HCT116 (cell line): ENCODE measurements at places on chromosomes 4 and X. TPM values are rescaled to one million over a fixed set of nuclear protein-coding genes. Genes with fewer than 3 reads are reported as not detected.

DNA sequence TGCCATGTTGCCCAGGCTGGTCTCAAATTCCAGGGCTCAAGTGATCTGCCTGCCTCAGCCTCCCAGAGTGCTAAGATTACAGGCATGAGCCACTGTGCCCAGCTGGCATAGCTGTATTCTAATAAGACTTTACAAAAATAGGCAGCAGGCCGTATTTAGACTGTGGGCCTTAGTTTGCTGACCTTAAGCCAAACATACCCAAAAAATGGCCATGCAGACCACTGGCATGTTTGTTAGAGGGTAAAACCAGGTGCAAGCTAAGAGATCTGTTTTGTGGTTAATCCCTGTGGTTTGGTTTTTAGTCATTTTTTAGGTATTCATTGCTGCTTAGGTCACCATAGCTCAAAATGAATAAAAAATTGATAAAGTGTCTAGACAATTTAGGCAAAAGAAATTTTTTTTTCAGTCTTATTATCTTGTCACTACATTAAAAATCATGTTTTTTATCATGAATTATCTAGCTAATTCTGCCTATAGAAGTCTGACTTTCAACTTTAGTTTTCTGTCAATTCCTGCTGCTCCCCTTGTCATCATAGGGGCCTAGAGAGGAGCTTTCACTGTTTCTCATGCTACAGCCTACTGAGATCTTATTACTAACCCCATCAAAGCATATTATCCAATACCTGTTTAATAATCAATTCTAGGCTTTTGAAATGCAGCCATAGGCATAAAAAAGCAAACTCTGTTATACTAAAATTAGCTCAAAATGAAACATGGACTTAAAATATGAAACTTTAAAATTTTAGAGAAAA lies 7.5 kb upstream of the SPINK2 start:
- H3K27ac ChIP-seq = no peak overlapping the region
- no peaks in the 10 kb centered on the region for H3K36me3 ChIP-seq
- H3K4me3 ChIP-seq = no peak overlapping the region
- no peaks in the 10 kb centered on the region for H3K27me3 ChIP-seq

DNA sequence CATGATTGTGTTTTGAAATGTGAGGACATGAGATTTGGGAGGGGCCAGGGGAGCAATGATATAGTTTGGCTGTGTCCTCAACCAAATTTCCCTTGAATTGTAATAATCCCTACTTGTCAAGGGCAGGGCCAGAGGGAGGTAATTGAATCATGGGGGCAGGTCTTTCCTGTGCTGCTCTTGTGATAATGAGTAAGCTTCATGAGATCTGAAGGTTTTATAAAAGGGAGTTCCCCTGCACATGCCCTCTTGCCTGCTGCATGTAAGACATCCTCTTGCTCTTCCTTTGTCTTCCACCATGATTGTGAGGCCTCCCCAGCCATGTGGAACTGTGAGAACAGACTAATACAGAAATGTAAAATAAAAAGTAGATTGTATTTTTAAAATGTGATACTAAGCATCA lies 1294.9 kb downstream of the ADGRL3 start:
- DNase-seq = no peak
- H3K27me3 ChIP-seq = no peaks in the 10 kb centered on the region
- no peaks in the 10 kb centered on the region for H3K36me3 ChIP-seq
- H3K4me3 ChIP-seq = no peak overlapping the region

GRCh38 chr4:140243278-140243753 lies 89.3 kb upstream of the MAML3 start:
- peaks cover 3% of the 10 kb centered on the region; the same call in 1 of the 2 replicates for H3K4me1 ChIP-seq
- no peak overlapping the region for H3K27ac ChIP-seq
- no peak for DNase-seq
- no peaks in the 10 kb centered on the region for H3K36me3 ChIP-seq

DNA sequence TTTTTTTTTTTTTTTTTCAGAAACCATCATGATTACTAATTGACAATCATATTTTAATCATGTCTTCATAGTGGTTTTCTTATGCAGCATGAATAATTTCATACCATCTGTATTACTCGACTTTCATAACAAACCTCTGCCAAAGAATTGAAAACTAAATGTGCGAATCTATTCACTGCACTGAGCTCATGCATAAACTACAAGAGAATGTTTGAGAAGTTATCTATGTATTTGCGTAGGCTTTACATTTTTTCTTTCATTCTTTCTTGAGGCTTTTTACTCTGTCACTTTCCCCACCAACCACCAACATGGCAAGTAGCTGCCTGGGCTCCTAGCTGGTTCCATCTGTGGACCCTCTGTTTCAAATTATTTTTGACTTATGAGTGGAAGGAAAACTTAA lies 1761.0 kb downstream of the STIM2 start:
- H3K36me3 ChIP-seq = no peaks in the 10 kb centered on the region
- no peaks in the 10 kb centered on the region for H3K27me3 ChIP-seq
- DNase-seq = no peak

GRCh38 chr4:61678297-61678696 lies 478.2 kb downstream of the ADGRL3 start:
- no peak overlapping the region for H3K27ac ChIP-seq
- no peak overlapping the region for H3K4me3 ChIP-seq
- H3K4me1 ChIP-seq = no peaks in the 10 kb centered on the region
- no peaks in the 10 kb centered on the region for H3K36me3 ChIP-seq
- H3K27me3 ChIP-seq = no peaks in the 10 kb centered on the region

GABRQ gene
- total RNA-seq = 4.2 TPM

- H3K27ac ChIP-seq = no peak overlapping the region
- H3K27me3 ChIP-seq = no peaks in the 10 kb centered on the region
- DNase-seq = no peak
- H3K36me3 ChIP-seq = no peaks in the 10 kb centered on the region
Measured at GRCh38 chrX:100294965-100295364, 115.1 kb downstream of the PCDH19 start.

STARD8 gene
- 5.4 TPM for total RNA-seq

GRCh38 chr4:145546175-145546915 lies 64.7 kb downstream of the SMAD1 start:
- no peaks in the 10 kb centered on the region for H3K27me3 ChIP-seq
- no peaks in the 10 kb centered on the region for H3K36me3 ChIP-seq
- no peak for DNase-seq
- no peak overlapping the region for H3K4me3 ChIP-seq
- peaks cover 17% of the 10 kb centered on the region for H3K4me1 ChIP-seq
- H3K27ac ChIP-seq = no peak overlapping the region; the same call in 1 of the 2 replicates

DNA sequence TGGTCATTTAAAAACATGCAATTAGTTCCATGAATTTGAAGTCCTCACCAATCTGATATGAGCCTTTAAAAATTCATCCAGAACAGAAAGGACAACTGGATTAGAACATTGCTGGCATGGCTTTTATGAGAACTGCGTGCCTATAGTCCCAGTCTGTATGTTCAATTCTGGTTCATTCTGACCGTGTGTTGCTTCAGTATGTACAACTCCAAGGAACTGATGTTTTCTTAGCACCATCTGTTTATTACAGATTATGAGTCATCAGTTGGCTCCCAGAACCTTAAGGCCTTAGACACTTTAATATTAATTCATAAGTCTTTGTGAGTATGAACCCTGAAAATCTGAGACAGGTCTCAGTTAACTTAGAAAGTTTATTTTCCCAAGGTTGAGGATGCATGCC lies 115.0 kb downstream of the CEP44 start:
- no peak overlapping the region for H3K4me3 ChIP-seq
- no peaks in the 10 kb centered on the region for H3K36me3 ChIP-seq
- no peaks in the 10 kb centered on the region for H3K27me3 ChIP-seq
- peaks cover 7% of the 10 kb centered on the region; the same call in 1 of the 2 replicates for H3K4me1 ChIP-seq
- DNase-seq = no peak

GRCh38 chr4:84254537-84254936 lies 244.6 kb downstream of the NKX6-1 start:
- no peaks in the 10 kb centered on the region for H3K4me1 ChIP-seq
- H3K4me3 ChIP-seq = no peak overlapping the region
- H3K27ac ChIP-seq = no peak overlapping the region
- H3K36me3 ChIP-seq = no peaks in the 10 kb centered on the region
- DNase-seq = no peak
- H3K27me3 ChIP-seq = no peaks in the 10 kb centered on the region

- no peaks in the 10 kb centered on the region for H3K4me1 ChIP-seq
- no peak overlapping the region for H3K4me3 ChIP-seq
- H3K36me3 ChIP-seq = no peaks in the 10 kb centered on the region
- peak; percentile 19 for DNase-seq
- no peak overlapping the region for H3K27ac ChIP-seq
Measured at GRCh38 chr4:8176547-8177399, 18.2 kb upstream of the ABLIM2 start.

CD99L2 gene
- 6.2 TPM for total RNA-seq

DNA sequence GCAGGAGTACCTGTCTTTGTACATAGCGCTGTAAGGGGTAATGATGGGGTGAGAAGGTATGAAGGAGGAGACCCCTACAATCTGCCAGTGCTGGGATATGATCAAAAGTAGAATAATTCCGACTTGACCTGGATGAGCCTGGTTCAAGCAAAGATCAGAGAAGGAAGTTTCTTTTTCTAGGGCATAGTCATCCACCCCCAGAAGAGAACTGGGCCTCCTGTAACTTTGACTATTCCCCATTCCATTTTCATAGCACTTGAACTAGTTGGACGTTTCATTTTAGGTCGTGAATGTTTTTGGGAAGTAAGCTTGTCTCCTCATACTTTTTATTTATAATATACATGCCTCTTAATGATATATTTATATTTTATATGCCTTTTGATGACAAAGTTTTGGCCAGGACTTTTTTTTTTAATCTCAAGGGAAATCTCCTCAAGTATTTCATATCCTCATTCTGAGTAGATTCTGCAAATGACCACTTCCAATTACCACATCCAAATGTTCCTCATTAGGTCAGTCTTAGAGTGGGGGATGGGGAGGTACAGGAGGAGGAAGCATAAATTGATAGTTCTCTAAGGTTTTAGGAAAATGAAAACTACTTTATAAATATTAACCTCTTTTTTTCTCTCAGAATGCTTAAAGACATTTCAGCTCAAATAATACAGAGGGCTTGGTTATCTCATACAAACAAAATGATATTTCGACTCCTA lies 3.5 kb downstream of the CXorf58 start:
- H3K4me3 ChIP-seq = no peak overlapping the region
- no peak for DNase-seq
- no peaks in the 10 kb centered on the region; the same call in 1 of the 2 replicates for H3K4me1 ChIP-seq
- H3K27me3 ChIP-seq = no peaks in the 10 kb centered on the region
- H3K36me3 ChIP-seq = no peaks in the 10 kb centered on the region
- no peak overlapping the region for H3K27ac ChIP-seq

XAGE1A gene
- not detected for total RNA-seq

GRCh38 chr4:94545296-94545695 lies 93.6 kb downstream of the PDLIM5 start:
- H3K4me1 ChIP-seq = peaks cover 58% of the 10 kb centered on the region
- no peaks in the 10 kb centered on the region for H3K27me3 ChIP-seq
- H3K27ac ChIP-seq = peak overlapping the region; percentile 58; the same call in 1 of the 2 replicates
- H3K4me3 ChIP-seq = peak overlapping the region; percentile 8; the same call in 1 of the 2 replicates
- no peak for DNase-seq

- peaks cover 17% of the 10 kb centered on the region; the same call in 1 of the 2 replicates for H3K36me3 ChIP-seq
- no peak for DNase-seq
- H3K27ac ChIP-seq = peak overlapping the region; percentile 88
- H3K4me1 ChIP-seq = peaks cover 5% of the 10 kb centered on the region; the same call in 1 of the 2 replicates
- peak overlapping the region; percentile 74 for H3K4me3 ChIP-seq
- no peaks in the 10 kb centered on the region for H3K27me3 ChIP-seq
Measured at GRCh38 chrX:119469313-119469635, 1.0 kb downstream of the SLC25A5 start.

DNA sequence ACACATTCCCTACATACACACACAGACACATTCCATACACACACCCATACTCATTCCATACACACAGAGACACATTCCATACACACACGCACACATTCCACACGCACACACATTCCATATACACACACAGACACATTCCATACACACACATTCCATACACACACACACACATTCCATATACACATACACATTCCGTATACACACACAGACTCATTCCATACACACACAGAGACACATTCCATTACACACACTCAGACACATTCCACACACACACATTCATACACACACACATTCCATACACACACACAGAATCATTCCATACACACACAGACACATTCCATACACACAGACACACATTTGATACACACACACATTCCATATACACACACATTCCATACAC lies 15.2 kb downstream of the LINC00632 start:
- H3K27ac ChIP-seq = no peak overlapping the region
- no peak overlapping the region for H3K4me3 ChIP-seq
- DNase-seq = no peak
- no peaks in the 10 kb centered on the region for H3K36me3 ChIP-seq
- H3K27me3 ChIP-seq = no peaks in the 10 kb centered on the region
- H3K4me1 ChIP-seq = no peaks in the 10 kb centered on the region

GRCh38 chrX:14064626-14065432 lies 35.1 kb upstream of the GEMIN8 start:
- H3K27ac ChIP-seq = no peak overlapping the region
- H3K36me3 ChIP-seq = no peaks in the 10 kb centered on the region
- H3K4me3 ChIP-seq = no peak overlapping the region
- peaks cover 8% of the 10 kb centered on the region; the same call in 1 of the 2 replicates for H3K4me1 ChIP-seq

AMBN gene
- not detected for total RNA-seq

ARR3 gene
- total RNA-seq = not detected

TEX28 gene
- total RNA-seq = not detected

CITED1 gene
- 2.8 TPM for total RNA-seq

TBX22 gene
- not detected for total RNA-seq

DNA sequence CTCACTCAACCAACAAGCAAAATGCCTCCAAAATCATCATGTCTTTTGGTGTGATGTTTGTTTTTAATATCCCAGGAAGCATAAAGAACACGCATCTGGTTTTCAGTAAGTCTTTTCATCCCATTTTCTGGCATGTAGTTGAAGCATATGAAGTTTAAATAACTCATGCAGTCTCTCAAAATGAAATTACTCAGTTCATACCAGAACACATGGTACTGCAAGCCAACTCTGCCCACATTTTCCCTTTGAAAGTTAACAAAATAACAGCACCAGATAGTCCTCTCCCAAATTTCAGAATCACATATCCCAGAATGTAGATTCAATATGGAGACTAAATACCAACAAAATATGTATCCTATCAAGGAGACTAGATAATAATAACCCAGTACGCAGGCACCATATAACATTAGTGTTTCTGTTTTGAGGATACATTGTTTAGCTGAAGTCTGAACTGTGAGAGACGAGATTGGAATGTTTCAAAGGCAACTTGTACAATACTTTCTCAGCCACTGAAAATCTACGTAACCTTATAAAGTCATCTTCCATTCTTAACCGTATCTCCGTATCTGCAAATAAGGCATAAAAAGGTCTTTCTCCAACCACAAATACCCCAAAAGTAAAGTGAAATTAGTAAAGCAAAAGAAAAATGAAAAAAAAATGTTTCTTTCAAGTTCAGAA lies 23.1 kb downstream of the CORIN start:
- H3K27ac ChIP-seq = no peak overlapping the region
- no peak overlapping the region for H3K4me3 ChIP-seq

KDR gene
- total RNA-seq = 0.52 TPM

PRRG3 gene
- not detected for total RNA-seq

DNA sequence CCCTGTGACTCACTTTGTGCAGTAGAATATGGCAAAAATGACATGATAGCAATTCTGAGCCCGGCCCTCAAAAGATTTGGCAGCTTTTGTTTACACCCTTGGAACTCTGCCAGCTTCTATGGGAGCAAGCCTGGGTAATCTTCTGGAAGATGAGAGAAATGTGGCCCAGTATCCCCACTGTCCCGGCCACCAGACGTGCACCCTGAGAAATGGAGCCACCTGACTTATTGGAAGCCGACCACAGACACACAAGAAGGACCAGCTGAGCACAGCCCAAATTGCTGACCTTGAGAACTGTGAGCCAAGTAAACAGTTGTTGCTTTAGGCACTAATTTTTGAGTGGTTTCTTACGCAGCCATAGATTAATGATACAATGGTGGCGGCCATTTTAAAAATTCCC lies 197.0 kb downstream of the STIM2 start:
- no peak overlapping the region for H3K4me3 ChIP-seq
- no peaks in the 10 kb centered on the region for H3K27me3 ChIP-seq
- no peak overlapping the region for H3K27ac ChIP-seq
- no peaks in the 10 kb centered on the region for H3K36me3 ChIP-seq
